ENCODE measurements at places on chromosomes 1 and 21. TPM values are rescaled to one million over a fixed set of nuclear protein-coding genes. Genes with fewer than 3 reads are reported as not detected.

The BRWD1 gene
- 30.9 TPM for total RNA-seq

The C1orf87 gene
- not detected for total RNA-seq

The MEGF6 gene
- 7.8 TPM for total RNA-seq

The CLIC6 gene
- total RNA-seq: 4.7 TPM

- DNase-seq: no peak
These were observed 9.6 kb downstream of the IGSF9 start for GRCh38 chr1:159935719-159936272.

DNA sequence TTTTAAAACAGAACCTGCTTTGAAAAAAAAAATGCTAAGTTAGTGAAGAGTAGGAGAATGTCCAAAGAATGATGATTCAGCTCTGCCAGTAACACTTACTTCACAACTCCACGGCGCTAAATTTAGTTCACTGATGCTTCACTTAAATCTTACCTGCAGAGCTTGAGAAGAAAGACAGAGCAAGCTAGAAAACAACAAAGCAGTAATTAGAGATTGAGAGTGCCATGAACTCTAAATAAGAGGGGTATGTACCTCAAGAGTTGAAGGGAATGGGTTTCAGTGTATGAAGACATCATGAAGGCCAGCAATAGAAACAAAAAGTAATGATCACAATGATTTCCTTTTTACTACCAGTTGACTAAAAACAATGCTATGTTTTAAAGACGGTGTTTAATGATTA, 32.8 kb downstream of the EPRS1 start:
- DNase-seq: no peak

GRCh38 chr1:202244841-202245261, 51.3 kb downstream of the LGR6 start:
- no peak for DNase-seq

DNA sequence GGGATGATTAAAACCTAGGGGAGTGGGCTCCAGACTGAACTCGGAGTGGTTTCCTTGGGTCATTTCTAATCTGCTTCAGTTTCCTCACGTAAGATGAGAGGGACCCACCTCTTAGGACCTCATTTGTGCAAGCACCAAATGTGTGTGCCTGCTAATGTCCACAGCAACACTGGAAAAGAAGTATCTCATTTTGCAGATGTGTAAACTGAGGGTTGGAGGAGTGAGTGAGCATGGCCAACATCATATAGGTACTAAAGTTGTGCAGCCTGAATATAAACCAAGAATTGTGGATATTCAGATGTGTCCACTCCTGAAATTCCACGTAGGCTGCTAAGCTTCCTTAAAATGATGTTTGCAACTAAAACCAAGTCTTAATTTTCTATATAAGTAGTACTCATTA, 51.7 kb downstream of the GADD45A start:
- DNase-seq: no peak

GRCh38 chr21:41727784-41728763, 38.8 kb downstream of the RIPK4 start:
- no peak for DNase-seq

GRCh38 chr1:42143896-42144710, 9.1 kb upstream of the GUCA2B start:
- no peak for DNase-seq

GRCh38 chr21:29304597-29304996, 5.9 kb downstream of the BACH1 start:
- DNase-seq: no peak

DNA sequence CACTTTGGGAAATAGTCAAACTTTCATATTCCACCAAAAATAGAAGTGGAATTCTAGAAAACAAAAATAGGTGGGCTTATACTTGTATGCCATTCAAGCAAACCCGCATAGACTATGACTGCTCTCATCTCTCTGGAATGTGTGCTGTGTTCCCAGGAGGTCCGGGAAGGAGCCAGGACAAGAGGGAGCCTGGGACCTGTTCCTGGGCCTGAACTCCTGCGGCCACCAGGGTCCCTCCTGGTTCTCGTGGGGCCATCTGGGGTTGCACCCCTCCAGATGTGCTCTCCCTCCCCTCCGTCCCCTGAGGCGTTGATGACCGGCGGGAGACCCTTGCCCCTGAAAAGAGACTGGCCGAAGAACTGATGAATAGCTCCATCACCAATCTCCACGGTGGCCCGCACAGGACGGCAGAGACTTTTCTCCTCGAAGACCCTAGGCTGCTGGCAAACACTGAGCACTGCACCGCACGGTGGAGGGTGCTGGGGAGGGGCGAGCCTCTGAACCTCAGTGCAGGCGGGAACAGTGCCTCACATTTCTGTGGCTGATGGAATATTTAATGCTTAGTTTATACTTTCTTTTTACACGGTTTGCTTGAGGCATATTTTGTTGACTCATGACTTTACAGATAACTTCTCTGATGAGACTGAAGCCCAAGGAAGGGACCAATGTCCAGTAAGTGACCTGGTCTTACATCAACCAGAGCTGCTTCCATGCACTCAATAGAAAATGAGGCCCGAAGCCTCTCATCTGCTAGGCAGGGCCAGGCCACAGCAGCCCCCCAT, 9.6 kb upstream of the ADARB1 start:
- DNase-seq: no peak

GRCh38 chr1:235831148-235831547, 35.6 kb downstream of the LYST start:
- DNase-seq: no peak
